ENCODE measurements at places on chromosomes 5 and 9.

GRCh38 chr5:67639976-67640375 is 443.4 kb upstream of the CD180 start:
- no peak for DNase-seq

- peak; percentile 59 for DNase-seq
Measured at GRCh38 chr9:136629879-136630661, 32.6 kb upstream of the EGFL7 start.

DNA sequence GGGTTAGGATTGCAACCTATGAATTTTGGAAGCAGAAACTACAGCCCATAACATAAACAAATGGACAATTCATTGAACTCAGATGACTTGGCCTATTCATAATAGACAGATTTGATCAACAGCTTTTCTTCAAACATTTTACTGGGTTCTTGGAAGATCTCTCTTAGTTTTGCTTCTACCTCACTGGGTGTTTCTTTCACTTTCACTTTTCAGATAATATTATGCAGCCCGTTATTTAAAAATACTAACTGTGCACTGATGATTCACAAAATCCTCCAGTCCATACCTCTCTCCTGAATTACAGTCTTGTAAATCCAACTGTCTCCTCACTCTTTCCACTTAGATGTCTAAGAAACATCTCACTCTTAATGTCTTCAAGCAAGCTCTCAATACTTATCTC is 183.5 kb upstream of the IRX1 start:
- DNase-seq, result no peak

GRCh38 chr5:136030252-136030651 is 1.5 kb downstream of the TGFBI start:
- no peak for DNase-seq

GRCh38 chr5:9104571-9105339 is 441.1 kb downstream of the SEMA5A start:
- no peak for DNase-seq

DNA sequence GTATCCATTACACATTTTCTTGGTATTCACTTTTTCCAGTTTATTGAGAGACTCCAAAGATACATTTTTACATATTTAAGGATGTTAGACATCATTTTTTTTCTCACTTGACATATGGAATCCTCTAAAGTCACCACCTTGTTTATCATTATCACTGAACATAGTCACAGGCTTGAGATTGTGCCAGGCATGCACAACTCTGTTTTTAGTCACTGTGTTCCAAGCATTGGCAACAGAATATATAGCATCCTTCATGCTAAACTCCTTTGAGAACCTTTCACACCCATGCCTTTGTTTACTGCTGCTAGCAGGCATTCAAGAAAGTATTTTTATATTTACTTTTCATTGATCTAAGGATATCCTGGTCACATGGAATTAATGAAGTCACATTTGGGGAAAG is 668.6 kb upstream of the ARRDC3 start:
- DNase-seq, result no peak

- DNase-seq, result no peak
Measured at GRCh38 chr9:33340186-33340585, 49.9 kb downstream of the NFX1 start.

GRCh38 chr5:6492934-6493333 is 44.3 kb downstream of the UBE2QL1 start:
- DNase-seq, result no peak

- DNase-seq, result no peak
Measured at GRCh38 chr9:108694170-108694569, 161.6 kb downstream of the ACTL7B start.

DNA sequence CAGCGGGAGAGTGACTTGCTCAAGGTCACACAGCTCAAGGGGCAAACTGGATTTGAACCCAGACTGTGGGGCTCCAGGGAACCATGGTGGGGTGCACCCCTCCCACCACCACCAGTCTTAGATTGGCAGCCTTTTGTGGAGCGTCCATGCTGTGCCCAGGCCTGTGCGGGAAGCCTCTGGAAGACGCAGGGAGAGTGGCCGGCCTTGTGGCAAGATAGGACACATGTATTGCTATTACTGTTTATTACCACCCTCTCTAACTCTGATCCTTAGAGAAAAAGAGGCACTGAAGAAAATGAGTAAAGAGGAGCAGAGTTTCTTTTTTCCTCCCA is 25.4 kb upstream of the SH3PXD2B start:
- no peak for DNase-seq

DNA sequence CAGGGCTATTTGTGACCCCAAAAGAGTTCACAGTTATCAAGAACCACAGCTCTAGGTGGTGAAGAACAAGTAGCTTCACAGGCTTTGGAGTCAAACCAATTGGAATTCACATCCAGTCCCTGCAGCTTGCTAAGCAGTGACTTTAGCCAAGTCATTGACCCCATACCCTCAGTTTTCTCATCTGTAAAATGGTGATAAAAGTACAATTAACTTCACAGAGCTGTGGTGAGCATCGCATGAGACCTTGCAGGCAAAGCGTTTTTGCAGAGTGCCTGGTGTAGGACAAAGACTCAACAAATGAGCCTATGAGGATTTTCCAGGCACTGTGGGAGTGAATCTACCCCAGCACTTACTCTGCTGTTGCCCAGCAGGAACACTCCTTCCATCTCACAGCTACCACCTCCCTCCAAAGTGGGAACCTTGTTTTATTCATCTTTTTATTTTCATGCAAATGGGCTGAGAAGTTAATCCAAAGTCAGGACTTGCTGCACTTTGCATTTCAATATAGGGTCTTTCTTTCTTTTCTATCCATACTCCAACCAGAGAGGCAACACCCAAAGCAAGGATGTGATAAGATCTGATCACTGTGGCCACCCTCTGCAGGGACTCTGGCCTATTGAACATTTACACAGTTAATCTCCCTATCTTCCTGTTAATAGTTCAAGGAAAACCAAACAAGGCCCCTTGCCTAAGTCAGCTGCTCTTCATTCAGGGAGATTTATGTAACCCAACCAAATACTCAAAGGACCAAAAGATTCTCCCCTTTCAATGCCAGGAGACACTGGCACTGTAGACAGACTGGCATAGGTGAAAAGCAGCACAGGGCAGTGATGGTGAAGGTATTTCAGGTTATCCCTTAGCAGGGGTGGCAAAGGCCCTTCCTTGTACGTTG is 41.9 kb downstream of the ABCA1 start:
- DNase-seq, result no peak

GRCh38 chr5:378976-379742 is 57.6 kb downstream of the AHRR start:
- peak; percentile 13 for DNase-seq

DNA sequence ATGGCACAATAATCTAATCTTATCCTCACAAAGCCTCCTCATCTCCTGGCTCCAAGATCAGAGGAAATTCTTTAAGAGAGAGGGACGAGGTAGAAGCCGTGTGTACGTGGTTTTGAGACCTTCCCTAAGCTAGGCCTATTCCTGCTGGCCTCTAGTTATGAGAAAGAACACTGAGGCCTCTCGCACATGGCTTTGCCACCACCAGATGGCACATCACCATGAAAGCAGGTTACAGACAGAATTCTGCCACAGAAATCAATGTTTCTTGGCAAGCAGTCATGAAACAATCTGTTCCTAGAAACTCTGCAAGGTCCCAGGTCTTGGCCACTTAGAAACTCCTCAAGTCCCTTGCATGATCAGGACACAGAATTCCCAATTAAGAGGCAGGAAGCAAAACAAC is 268.2 kb upstream of the TAS2R1 start:
- no peak for DNase-seq

- no peak for DNase-seq
Measured at GRCh38 chr5:79318935-79319614, 83.1 kb downstream of the JMY start.

DNA sequence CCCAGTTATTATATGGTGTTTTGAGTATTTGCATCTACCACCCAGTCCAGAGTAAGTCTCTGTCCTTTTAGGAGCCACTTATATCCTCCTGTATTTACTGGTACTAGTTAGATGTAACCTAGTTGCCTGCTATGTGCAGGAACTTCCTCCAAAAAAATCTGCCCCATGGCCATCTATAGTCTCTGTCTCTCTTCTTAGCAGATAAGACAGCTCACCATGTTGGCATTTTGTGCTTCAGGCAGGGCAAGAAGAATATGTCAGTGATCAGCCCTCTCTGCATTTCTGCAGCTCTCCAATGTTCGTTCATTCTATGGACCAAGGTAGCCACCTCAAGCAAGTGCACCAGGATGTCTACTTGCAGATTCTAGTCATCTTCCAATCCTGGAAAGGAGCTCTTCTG is 446.5 kb downstream of the TLE1 start:
- DNase-seq, result no peak

GRCh38 chr9:82342046-82342445 is 353.5 kb downstream of the SPATA31D1 start:
- no peak for DNase-seq

DNA sequence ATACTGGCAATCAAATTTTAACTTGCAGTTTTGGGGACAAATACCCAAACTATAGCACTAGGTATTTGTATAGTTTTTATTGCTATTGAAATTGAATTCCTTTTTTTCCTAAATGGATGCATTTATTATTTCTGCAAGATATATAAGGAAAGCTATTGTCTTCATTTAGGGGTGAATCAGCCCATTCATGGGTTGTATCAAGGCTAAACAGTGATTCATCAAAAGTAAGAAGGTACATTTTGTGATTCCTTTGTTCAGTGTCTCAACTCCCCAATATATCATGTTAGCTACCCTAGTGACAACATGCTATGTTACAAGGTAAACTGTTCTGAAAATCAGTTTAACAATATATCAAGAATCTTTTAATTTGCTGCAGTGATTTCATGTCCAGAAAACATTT is 185.7 kb downstream of the PLK2 start:
- DNase-seq, result no peak

DNA sequence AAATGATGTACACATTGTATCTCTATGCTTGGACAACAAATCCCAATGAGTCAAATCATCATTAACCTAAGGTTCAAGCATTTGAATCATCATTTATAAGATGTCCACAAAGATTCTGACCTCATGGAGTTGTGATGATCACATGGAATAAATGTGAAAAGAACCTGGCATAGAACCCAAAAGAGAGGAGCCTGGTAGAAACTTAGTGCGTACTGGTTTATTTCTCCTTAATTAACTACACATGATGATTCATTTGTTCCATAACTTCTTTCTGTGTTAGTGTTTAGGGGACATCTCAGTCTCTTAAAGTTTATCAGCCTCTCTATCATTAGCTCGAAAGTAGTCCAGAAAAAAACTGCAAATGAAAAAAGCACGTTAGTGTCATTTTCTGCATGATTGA is 411.6 kb downstream of the BRINP1 start:
- DNase-seq, result no peak

DNA sequence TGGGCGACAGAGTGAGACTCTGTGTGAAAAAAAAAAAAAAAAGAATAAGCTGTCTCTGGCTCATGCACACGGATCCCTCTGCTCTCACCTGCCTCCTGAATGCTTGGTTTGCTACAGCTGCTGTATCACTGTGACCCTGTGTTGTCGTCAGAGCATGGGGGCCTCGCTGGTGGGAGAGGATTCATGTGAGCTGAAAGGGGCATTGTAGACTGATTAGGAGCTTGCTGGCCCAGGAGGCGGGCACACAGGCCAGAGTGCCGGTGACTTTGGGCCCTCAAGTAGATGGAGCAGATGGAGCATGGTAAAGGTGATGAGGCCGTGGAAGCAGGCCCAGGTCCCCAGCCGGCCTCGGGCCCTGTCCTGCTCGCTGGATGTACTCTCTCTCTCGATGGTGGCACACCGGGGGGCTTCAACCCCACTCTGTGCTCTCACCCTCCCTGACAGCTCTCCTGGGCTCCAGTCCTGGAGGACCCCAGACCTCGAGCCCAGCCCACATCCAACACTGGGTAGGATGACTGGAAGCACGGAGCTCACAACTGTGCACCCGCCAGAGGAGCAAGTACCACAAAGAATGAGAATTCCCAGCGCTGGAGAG is 7.1 kb downstream of the FLT4 start:
- no peak for DNase-seq

- DNase-seq, result no peak
Measured at GRCh38 chr9:121210536-121210935, 8.9 kb upstream of the RAB14 start.

DNA sequence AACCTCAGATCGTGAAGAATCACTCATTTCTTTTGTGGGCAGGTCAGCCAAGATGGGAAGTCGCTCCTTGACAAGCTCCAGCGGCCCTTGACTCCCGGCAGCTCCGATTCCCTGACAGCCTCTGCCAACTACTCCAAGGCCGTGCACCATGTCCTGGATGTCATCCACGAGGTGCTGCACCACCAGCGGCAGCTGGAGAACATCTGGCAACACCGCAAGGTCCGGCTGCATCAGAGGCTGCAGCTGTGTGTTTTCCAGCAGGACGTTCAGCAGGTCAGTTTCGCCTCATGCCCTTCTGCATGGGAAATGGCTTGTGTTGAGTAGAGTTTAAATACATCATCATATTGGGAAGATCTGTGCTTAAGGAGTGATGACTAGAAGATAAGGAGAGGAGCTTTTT is 173.3 kb downstream of the TRIO start:
- DNase-seq, result no peak

- DNase-seq, result no peak
Measured at GRCh38 chr5:6115852-6116251, 262.5 kb downstream of the MED10 start.

- peak; percentile 43 for DNase-seq
Measured at GRCh38 chr9:99820685-99821395, 845 bp upstream of the NR4A3 start.

All from activated CD8-positive, alpha-beta memory T cell treated with anti-CD3 and anti-CD28 coated beads, Interleukin-2, amount 50 U/mL, for 4 hours (primary cell).